Naive thymus-derived CD8-positive, alpha-beta T cell (primary cell): ENCODE measurements at places on chromosomes 6 and 20. TPM values are rescaled to one million over a fixed set of nuclear protein-coding genes. Genes with fewer than 3 reads are reported as not detected.
A peak's percentile ranks its signal among the peaks of the same experiment; 100 is the strongest.

DNA sequence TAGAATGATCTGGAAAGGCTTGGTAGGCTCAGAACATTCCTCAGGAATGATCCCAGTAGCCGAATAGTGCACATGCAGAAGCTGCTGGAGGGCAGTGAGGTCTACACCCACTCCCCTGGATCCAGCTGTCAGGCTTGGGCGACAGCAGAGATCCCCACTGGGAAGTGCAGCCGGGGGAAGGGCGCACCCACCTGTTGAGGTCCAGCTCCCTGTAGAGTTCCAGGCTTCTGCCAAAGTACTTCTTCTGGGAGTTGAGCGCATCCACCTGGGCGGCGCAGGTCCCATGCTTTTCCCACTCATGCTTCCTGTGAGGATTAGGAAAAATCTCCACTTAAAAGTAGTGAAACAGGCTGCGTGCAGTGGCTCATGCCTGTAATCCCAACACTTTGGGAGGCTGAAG is 17.6 kb downstream of the RNASET2 start:
- peaks cover 22% of the 10 kb centered on the region for H3K4me1 ChIP-seq
- no peaks in the 10 kb centered on the region for H3K27me3 ChIP-seq
- H3K27ac ChIP-seq: no peak overlapping the region
- no peak overlapping the region for H3K4me3 ChIP-seq

- DNase-seq: no peak
- no peak overlapping the region for H3K4me3 ChIP-seq
- no peaks in the 10 kb centered on the region for H3K4me1 ChIP-seq
- no peak overlapping the region for H3K27ac ChIP-seq
- no peaks in the 10 kb centered on the region for H3K36me3 ChIP-seq
These were observed 50.3 kb upstream of the MCM9 start for GRCh38 chr6:118985123-118985830.

- H3K4me1 ChIP-seq: no peaks in the 10 kb centered on the region
- DNase-seq: no peak
- no peaks in the 10 kb centered on the region for H3K36me3 ChIP-seq
- no peak overlapping the region for H3K27ac ChIP-seq
- no peak overlapping the region for H3K4me3 ChIP-seq
- H3K27me3 ChIP-seq: peaks cover 6% of the 10 kb centered on the region
These were observed 146.3 kb downstream of the SOX4 start for GRCh38 chr6:21739838-21740237.

DNA sequence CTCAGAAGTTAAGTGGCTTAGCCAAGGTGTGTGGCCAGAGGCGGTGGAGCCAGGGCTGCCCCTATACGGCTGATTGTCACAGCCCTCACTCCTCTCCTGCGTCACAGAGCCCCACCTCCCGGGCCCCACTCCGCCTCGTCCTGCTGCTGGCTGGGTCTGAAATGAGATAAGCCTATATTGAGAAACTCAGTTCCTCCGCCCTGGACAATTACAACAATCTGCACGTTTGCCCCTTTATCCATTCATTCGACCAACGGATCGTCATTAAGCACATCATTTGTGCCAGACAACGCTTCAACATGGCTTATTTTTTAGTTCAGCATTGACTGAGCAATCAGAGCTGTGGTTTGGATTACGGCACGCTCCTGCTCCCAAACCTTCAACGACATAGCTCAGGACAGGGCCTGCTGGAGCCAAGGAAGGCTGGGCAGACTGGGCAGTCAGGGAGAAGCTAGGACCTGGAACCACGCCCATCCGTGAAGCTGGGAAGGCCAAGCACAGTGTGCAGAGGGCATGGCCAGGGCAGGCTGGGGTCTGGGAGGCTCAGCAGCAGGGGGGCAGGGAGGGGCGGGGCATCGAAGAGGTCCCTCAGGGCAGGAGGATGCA is 16.6 kb upstream of the EZR start:
- peaks cover 1% of the 10 kb centered on the region for H3K27me3 ChIP-seq
- peak overlapping the region; percentile 43 for H3K27ac ChIP-seq
- DNase-seq: no peak
- H3K4me3 ChIP-seq: no peak overlapping the region
- H3K36me3 ChIP-seq: peaks cover 3% of the 10 kb centered on the region

- H3K4me3 ChIP-seq: peak overlapping the region; percentile 86
- no peak for DNase-seq
- H3K4me1 ChIP-seq: peaks cover 59% of the 10 kb centered on the region
- H3K36me3 ChIP-seq: no peaks in the 10 kb centered on the region
- H3K27me3 ChIP-seq: no peaks in the 10 kb centered on the region
These were observed 6.3 kb upstream of the SIRPG start for GRCh38 chr20:1663917-1664316.

DNA sequence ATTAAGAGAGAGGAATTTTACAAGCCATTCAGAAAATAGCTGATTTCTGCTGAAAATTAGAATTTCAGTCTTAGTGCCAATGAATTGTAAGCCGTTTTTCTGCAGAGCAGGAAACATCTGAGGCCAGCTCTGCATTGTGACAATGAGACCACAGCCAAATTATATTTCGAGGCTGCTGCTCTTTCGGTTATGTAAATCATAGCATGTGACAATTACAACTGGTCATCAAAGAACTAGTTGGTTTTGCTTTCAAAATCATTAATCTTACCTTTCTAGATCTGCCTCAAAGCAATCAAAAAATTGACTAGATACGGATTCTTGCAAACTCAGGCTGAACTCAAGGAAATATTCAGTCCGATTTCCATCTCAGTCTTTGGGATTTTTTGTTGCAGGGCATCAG is 33.4 kb upstream of the INSM1 start:
- DNase-seq: no peak
- no peaks in the 10 kb centered on the region for H3K36me3 ChIP-seq
- no peak overlapping the region for H3K4me3 ChIP-seq
- H3K27ac ChIP-seq: no peak overlapping the region

GRCh38 chr6:109491207-109491938 is 8.4 kb upstream of the ZBTB24 start:
- no peak for DNase-seq
- no peaks in the 10 kb centered on the region for H3K27me3 ChIP-seq
- peak overlapping the region; percentile 55 for H3K4me3 ChIP-seq
- peak overlapping the region; percentile 64 for H3K27ac ChIP-seq

DNA sequence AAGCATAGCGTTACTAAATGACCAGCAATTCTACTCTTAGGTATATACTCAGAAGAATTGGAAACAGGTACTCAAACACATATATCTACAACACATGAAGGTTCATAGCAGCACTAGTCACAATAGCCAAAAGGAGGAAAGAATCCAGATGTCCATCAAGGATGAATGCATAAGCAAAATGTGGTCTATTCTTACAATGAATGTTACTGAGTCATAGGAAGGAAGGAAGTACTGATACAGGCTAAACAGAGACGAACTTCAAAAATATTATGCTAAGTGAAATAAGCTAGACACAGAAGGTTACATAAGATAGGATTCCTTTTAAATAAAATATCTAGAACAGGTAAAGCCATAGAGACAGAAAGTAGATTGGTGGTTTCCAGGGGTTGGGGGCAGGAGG is 93.5 kb downstream of the MAP3K7 start:
- H3K27ac ChIP-seq: no peak overlapping the region
- no peak overlapping the region for H3K4me3 ChIP-seq

- no peaks in the 10 kb centered on the region for H3K4me1 ChIP-seq
- H3K27me3 ChIP-seq: no peaks in the 10 kb centered on the region
- no peak for DNase-seq
- no peak overlapping the region for H3K27ac ChIP-seq
- H3K36me3 ChIP-seq: no peaks in the 10 kb centered on the region
These were observed 55.9 kb upstream of the UBR2 start for GRCh38 chr6:42507901-42508300.

DNA sequence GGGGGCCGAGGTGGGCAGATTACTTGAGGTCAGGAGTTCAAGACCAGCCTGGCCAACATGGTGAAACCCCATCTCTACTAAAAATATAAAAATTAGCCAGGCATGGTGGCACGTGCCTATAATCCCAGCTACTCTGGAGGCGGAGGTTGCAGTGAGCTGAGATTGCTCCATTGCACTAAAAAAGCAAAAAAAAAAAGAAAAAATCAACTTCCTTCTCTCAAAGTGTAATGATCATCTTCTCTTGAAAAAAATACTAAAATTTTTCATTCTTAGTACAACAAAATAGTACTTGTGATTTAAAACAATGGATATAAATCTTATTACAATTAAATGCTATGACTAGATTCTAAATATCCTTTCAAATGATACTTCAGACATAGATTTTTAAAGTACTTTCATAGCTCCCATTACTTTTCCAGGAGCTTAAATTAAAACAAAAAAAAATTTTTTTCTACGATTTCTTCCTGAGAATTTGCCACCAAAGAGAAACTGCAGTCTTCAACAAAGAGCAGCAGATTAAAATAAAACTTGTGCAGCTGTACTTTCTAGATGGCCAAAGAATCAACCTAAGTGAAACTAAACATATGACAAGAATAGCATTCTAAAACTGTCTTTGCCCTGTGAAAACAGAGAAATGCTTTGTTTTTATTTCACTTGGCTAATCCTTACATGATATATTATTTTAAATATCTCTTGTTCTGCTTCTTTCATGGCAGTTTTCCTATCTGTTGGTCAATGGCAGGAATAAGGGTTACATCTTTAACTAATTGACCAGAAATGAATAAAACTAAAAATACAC is 75.2 kb downstream of the MAP3K5 start:
- H3K4me3 ChIP-seq: no peak overlapping the region
- no peaks in the 10 kb centered on the region for H3K27me3 ChIP-seq
- DNase-seq: no peak
- H3K4me1 ChIP-seq: peaks cover 51% of the 10 kb centered on the region
- peaks cover 12% of the 10 kb centered on the region for H3K36me3 ChIP-seq
- no peak overlapping the region for H3K27ac ChIP-seq

GRCh38 chr6:13526727-13527670 is 39.6 kb upstream of the GFOD1 start:
- H3K27ac ChIP-seq: peak overlapping the region; percentile 85
- H3K4me3 ChIP-seq: peak overlapping the region; percentile 9
- DNase-seq: peak; percentile 54
- peaks cover 29% of the 10 kb centered on the region for H3K4me1 ChIP-seq
- H3K36me3 ChIP-seq: no peaks in the 10 kb centered on the region

- peak overlapping the region; percentile 98 for H3K4me3 ChIP-seq
- peak overlapping the region; percentile 93 for H3K27ac ChIP-seq
- peaks cover 59% of the 10 kb centered on the region for H3K4me1 ChIP-seq
- no peak for DNase-seq
- H3K36me3 ChIP-seq: peaks cover 37% of the 10 kb centered on the region
- H3K27me3 ChIP-seq: no peaks in the 10 kb centered on the region
These were observed 1.0 kb downstream of the TOMM34 start for GRCh38 chr20:44959082-44959637.

- peak; percentile 55 for DNase-seq
- peak within 1 kb of the TSS; percentile 87 for H3K27ac ChIP-seq
- peaks cover 22% of the 10 kb centered on the region for H3K4me1 ChIP-seq
These were observed at the start of gene DCDC2 for GRCh38 chr6:24357336-24358218. Gene DCDC2 (minus strand): TSS chr6:24358059. CDS start chr6:24357750, 309 bp downstream.

- H3K27me3 ChIP-seq: no peaks in the 10 kb centered on the region
- DNase-seq: no peak
- H3K4me3 ChIP-seq: no peak overlapping the region
- H3K27ac ChIP-seq: no peak overlapping the region
- no peaks in the 10 kb centered on the region for H3K36me3 ChIP-seq
These were observed 217.7 kb downstream of the TAF4 start for GRCh38 chr20:61847986-61848385.

DNA sequence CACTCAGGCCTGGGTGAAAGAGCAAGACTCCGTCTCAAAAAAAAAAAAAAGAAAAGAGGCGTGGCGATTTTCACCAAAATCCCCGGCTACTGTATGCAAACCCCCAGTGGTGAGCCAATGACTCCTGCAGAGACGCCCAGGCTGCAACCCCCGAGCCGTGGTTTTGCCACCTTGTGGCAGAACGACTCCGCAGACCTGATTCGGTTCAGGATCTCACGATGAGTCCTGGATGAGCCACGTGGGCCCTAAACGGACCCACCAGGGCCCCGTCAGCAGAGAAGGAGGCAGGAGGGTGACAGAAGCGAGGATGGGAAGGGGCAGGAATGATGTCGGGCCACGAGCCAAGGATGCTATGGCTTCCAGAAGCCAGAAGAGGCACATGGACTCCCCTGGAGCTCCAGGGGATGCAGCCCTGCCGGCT is 42.5 kb downstream of the SLC2A4RG start:
- H3K36me3 ChIP-seq: no peaks in the 10 kb centered on the region
- H3K27ac ChIP-seq: peak overlapping the region; percentile 87
- H3K4me1 ChIP-seq: peaks cover 18% of the 10 kb centered on the region
- peak; percentile 72 for DNase-seq

GRCh38 chr6:36029464-36029863 is 1.9 kb downstream of the MAPK14 start:
- peak overlapping the region; percentile 90 for H3K27ac ChIP-seq
- peaks cover 25% of the 10 kb centered on the region for H3K4me1 ChIP-seq
- peaks cover 5% of the 10 kb centered on the region for H3K36me3 ChIP-seq
- no peak for DNase-seq
- H3K27me3 ChIP-seq: peaks cover 10% of the 10 kb centered on the region

DLK2 gene
- total RNA-seq: 0.71 TPM

PHACTR3 gene
- total RNA-seq: not detected

AGER gene
- 60.3 TPM for total RNA-seq

TCF15 gene
- not detected for total RNA-seq

LST1 gene
- total RNA-seq: 13.7 TPM

GPR63 gene
- total RNA-seq: 0.18 TPM

LRFN2 gene
- not detected for total RNA-seq

QKI gene
- 65.7 TPM for total RNA-seq

BTN1A1 gene
- total RNA-seq: not detected
